Transverse colon (tissue), 4 donors: ENCODE measurements at places on chromosomes 1 and 21. TPM values are rescaled to one million over a fixed set of nuclear protein-coding genes. Genes with fewer than 3 reads are reported as not detected.
A peak's percentile ranks its signal among the peaks of the same experiment; 100 is the strongest.

DNA sequence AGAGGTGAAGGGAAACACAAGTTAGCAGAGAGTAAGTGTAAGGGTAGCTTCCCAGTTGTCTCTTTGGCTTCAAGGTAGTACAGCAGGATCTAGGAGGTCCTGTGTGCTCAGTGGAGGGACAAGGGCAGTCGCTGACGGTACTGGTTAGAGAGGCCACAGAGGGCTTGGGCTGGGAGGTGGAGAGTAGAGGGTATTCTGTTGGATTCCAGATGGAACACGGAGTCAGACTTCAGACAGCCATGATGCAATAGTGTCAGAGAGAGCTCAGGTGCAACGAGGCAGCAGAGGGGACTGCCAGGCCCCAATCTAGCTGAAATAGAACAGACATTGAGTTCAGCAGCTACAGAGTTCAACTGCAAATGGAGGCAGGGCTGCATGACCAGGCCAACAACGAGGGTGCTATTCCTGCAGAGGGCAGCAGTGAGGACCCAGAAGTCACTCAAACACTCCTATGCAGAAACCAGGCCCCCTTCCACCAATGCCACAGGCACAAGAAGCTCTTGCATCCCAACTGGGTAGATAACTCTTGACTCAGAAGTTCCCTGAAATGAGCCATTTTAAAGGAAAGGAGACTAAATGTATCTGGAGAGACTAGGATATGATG lies 325.0 kb upstream of the ESRRG start:
- H3K27me3 ChIP-seq, result no peaks in the 10 kb centered on the region
- DNase-seq, result no peak
- no peaks in the 10 kb centered on the region for H3K36me3 ChIP-seq
- no peak overlapping the region for H3K4me3 ChIP-seq
- no peaks in the 10 kb centered on the region for H3K4me1 ChIP-seq
- no peak overlapping the region for H3K27ac ChIP-seq

DNA sequence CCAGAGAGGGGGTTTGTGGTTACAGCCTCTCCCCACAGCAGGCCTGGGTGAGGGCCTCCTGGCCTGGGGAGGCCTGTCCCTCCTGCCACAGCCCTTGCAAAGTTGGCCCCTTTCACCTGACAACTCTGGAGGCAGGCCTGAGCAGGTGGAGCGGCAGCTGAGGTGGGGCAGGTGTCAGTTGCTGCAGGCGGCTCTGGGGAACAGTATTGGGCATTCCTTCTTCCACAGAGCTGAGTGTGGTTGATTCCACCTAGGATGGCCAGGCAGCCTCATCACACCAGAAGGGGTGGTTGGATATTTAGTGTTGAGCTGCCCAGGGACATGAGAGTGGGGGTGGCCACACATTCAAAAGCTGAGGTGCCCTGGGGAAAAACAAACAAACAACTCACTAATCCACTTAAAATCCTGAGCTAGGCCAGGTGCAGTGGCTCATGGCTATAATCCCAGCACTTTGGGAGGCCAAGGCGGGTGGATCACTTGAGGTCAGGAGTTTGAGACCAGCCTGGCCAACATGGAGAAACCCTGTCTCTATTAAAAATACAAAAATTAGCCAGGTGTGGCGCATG lies 31.1 kb downstream of the PIGP start:
- no peak overlapping the region for H3K27ac ChIP-seq
- no peak for DNase-seq
- H3K36me3 ChIP-seq, result no peaks in the 10 kb centered on the region
- no peak overlapping the region for H3K4me3 ChIP-seq
- H3K27me3 ChIP-seq, result no peaks in the 10 kb centered on the region
- peaks cover 6% of the 10 kb centered on the region for H3K4me1 ChIP-seq

DNA sequence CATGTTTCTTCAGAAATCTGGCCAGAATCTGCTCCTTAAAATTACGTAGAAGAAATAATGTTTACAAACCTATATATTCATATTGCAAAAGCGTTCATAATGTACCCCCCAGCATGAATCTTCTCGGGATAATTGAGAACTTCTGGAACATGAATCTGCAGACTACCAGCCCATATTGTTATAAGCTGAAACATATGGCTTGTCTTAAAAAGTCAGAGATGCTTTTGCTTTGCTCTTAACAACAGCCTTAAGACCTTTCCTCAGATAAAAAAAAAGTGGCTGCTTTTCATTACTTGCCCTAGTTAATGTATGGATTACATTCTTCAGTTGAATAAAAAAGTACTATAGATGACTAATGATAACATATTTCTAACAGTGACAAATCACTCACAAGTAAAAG lies 15.0 kb upstream of the ZZZ3 start:
- no peaks in the 10 kb centered on the region for H3K4me1 ChIP-seq
- no peaks in the 10 kb centered on the region for H3K27me3 ChIP-seq
- no peak overlapping the region for H3K27ac ChIP-seq
- H3K36me3 ChIP-seq, result no peaks in the 10 kb centered on the region
- no peak overlapping the region for H3K4me3 ChIP-seq

- no peaks in the 10 kb centered on the region for H3K4me1 ChIP-seq
- no peak overlapping the region for H3K4me3 ChIP-seq
- no peaks in the 10 kb centered on the region for H3K36me3 ChIP-seq
- no peaks in the 10 kb centered on the region for H3K27me3 ChIP-seq
Measured at GRCh38 chr1:230781594-230781993, 34.4 kb downstream of the CAPN9 start.

The TMIGD3 gene
- not detected for total RNA-seq

GRCh38 chr1:78096976-78097375 lies 51.2 kb downstream of the GIPC2 start:
- H3K4me3 ChIP-seq, result no peak overlapping the region
- no peaks in the 10 kb centered on the region for H3K36me3 ChIP-seq
- H3K27ac ChIP-seq, result no peak overlapping the region

The TFF2 gene
- not detected for total RNA-seq

The TIE1 gene
- total RNA-seq, result 2.4 TPM

- no peaks in the 10 kb centered on the region for H3K4me1 ChIP-seq
- H3K27me3 ChIP-seq, result peaks cover 35% of the 10 kb centered on the region
- no peaks in the 10 kb centered on the region for H3K36me3 ChIP-seq
- no peak overlapping the region for H3K27ac ChIP-seq
- no peak overlapping the region for H3K4me3 ChIP-seq
- DNase-seq, result no peak
Measured at GRCh38 chr1:37433171-37433570, 41.2 kb upstream of the ZC3H12A start.

DNA sequence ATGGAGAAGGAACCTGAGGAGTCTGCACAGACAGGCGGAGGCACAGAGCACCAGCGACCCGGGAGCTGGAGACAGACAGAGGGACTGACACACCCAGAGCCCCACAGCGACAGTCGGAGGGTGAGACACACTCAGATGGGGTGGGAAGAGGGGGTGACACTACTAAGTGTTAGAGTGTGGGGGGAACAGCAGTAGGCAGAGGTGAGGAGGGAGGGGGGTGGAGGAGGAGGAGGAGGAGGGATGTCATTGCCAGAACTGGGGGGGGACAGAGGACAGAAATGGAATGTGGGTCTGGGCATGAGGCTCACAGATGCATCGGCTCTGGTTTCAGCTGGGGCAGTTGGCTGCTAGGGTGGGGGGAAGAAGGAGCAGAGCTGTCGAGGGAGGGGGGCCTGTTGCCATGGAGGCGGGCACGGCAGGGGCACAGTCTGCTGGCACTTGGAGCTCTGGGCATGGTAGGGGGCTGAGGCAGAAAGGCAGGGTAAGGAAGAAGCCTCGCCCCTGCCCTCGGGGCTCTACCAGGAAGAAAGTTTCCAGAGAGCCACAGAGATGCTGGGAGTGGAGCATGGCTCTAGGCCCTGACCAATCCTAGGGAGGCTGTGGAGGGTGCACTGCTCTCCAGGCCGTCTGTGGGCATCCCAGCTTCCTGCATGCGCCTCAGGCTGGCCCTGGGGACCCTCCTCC lies 37.3 kb downstream of the AHDC1 start:
- no peak overlapping the region for H3K4me3 ChIP-seq
- H3K36me3 ChIP-seq, result no peaks in the 10 kb centered on the region
- H3K27me3 ChIP-seq, result no peaks in the 10 kb centered on the region
- DNase-seq, result no peak

DNA sequence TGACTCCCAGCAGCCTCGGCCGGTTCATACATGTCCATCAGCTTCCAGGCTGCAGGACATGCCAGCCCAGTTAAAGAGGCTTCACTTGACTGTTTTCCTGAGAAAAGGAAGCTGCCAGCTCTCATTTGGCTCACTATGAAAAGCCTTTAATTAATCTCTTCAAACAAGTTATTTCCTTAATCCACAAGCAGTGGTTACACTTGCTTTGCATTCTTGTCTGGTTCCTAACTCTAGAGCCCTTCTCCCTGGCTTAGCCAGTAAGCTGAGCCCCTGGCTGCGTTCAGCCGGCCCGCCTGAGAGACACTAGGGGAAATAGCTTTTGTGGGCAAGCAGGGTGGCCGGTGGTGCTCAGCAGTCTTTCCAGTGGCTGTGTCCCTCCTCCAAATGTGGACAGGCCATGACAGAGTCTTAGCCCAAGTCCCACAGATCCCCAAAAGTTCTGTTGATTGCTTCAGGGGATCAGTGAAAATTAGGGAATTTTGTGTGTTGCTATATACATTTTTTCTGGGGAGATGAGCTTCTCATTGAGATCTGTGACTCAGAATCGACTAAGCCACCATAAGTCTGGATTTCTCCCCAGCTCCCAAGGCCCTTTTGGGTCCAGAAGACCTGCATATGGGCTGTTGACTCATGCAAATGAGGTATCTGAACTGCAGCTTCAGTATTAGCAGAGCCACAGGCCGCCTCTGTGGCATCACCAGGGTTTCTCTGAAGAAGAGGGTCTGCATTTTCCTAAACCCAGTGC lies 10.1 kb downstream of the ATF3 start:
- DNase-seq, result no peak
- H3K27me3 ChIP-seq, result no peaks in the 10 kb centered on the region
- H3K4me3 ChIP-seq, result no peak overlapping the region
- H3K36me3 ChIP-seq, result peaks cover 13% of the 10 kb centered on the region

- H3K4me1 ChIP-seq, result peaks cover 32% of the 10 kb centered on the region
- H3K27me3 ChIP-seq, result no peaks in the 10 kb centered on the region
- no peak for DNase-seq
- no peaks in the 10 kb centered on the region for H3K36me3 ChIP-seq
- no peak overlapping the region for H3K4me3 ChIP-seq
Measured at GRCh38 chr1:67793562-67793961, 39.7 kb downstream of the GNG12 start.

GRCh38 chr1:248164031-248164430 lies 10.6 kb upstream of the OR2M2 start:
- DNase-seq, result no peak
- H3K4me3 ChIP-seq, result no peak overlapping the region
- no peaks in the 10 kb centered on the region for H3K27me3 ChIP-seq
- no peak overlapping the region for H3K27ac ChIP-seq
- H3K4me1 ChIP-seq, result no peaks in the 10 kb centered on the region

The PDPN gene
- 3.4 TPM for total RNA-seq

- DNase-seq, result no peak
- no peaks in the 10 kb centered on the region for H3K4me1 ChIP-seq
- H3K36me3 ChIP-seq, result peaks cover 60% of the 10 kb centered on the region
- H3K4me3 ChIP-seq, result no peak overlapping the region
Measured at GRCh38 chr1:66968574-66968973, 43.8 kb downstream of the MIER1 start.

DNA sequence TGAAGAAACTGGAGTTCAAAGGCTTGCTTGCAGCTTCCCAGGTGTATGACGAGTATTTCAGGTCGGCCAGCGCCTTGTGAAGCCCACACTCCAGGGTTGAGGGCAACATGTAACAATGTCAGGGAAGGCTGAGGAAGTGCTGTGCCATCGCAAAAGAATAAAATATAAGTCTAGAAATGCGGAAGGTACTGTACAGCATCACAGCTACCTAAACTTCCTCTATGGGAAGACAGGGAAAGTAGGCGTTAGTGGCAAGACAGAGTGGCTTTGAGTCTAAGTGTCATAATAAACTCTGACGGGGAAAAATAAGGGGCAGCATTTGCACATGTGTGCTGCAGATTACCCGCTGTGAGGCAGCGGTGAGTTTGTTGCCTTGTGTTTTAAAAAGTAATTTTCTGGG lies 28.9 kb downstream of the DOP1B start:
- H3K27me3 ChIP-seq, result no peaks in the 10 kb centered on the region
- no peaks in the 10 kb centered on the region for H3K36me3 ChIP-seq
- H3K4me1 ChIP-seq, result peaks cover 27% of the 10 kb centered on the region
- H3K4me3 ChIP-seq, result no peak overlapping the region

The INTS11 gene
- total RNA-seq, result 158 TPM

GRCh38 chr1:155313261-155313660 lies 4.6 kb downstream of the FDPS start:
- DNase-seq, result no peak
- no peaks in the 10 kb centered on the region for H3K36me3 ChIP-seq
- H3K4me3 ChIP-seq, result no peak overlapping the region

GRCh38 chr1:39776400-39776713 lies 5.2 kb upstream of the OXCT2 start:
- H3K27ac ChIP-seq, result no peak overlapping the region
- peak; percentile 57 for DNase-seq
- no peaks in the 10 kb centered on the region for H3K36me3 ChIP-seq
- H3K4me3 ChIP-seq, result no peak overlapping the region

The KCNK2 gene
- total RNA-seq, result not detected

The SPRR5 gene
- not detected for total RNA-seq

DNA sequence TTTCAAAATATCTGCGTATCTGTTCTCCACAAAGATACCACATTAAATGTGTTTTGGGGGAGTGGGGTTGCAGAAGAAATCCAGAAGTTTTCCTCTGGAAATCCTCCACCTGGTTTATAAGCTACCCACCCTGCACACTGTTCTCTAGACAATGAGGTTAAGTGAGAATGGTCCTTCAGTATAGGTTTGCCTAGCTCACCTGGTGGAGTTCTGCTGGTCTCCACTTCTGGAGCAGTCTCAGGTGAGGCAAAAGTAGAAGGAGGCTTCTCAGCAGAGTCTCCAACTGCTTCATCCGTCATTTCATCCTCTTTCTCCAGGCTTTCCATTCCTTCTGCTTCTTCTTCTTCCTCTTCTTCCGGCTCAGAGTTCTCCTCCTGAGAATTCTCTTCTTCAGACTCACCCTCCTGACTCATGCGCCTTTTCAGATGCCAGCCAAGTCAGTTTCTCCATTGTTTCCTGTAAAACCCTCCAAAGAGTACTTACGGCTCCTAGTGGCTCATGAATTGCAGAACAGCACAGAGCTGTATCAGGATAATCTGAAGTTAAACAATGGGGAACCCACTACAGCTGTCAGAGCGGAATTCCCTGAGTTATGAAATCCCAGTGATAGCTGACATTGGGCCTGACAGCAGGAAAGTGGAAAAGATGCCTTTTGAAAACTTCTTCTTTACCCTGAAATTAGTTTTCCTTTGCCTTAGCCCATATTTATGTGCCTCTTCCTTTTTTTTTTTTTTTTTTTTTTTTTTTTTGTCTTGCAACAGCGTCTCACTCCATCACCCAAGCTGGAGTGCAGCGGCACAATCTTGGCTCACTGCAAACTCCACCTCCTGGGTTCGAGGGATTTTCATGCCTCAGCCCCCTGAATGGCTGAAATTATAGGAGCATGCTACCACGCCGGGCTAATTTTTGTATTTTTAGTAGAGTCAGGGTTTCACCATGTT lies 38.5 kb downstream of the MSTO1 start:
- H3K27ac ChIP-seq, result peak overlapping the region; percentile 38
- no peaks in the 10 kb centered on the region for H3K27me3 ChIP-seq
- H3K4me3 ChIP-seq, result no peak overlapping the region
- H3K4me1 ChIP-seq, result peaks cover 13% of the 10 kb centered on the region
- H3K36me3 ChIP-seq, result no peaks in the 10 kb centered on the region
- DNase-seq, result no peak

The ANP32E gene
- 6.6 TPM for total RNA-seq
